ENCODE measurements at places on chromosomes 13 and 19.

GRCh38 chr13:44591316-44591715 lies 15.2 kb upstream of the TSC22D1 start:
- no peak for DNase-seq

DNA sequence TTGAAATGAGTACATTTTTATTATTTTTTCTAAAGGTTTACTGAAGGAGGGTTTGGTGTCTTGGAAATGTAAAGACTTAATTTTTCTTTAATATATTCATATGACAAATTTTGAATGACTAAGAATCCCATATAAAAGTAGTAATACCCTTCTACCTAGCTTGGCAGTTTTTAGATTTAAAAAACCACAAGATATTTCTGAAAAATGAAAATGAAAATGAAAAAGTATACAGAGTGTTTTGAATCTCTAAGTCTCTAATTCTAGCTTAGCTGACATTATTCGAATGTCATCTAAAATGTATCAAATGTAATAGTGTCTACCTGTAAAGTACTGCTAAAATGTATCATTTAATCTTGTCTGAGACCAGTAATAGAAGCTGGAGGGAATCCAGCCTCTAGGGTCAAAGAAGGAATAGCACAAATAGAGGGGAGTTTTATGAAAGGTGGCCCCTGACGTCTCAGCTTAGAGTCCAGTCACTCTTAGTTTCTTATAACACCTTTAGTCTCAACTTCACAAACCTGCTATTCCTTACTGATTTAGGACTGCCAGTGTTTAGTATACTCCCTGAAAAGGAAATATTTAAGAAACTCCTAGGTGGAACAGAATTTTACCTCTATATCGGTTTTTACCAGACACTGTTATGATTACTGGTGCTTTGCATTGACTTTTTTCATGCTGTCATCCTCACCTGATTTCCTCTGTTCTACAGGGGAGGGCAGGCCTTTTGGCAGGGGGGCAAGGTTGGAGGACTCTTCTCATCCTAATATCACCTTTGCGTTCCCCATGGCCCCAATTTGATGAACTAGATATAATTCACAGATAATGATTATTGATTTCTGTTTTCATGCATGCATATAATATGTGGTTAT lies 16.2 kb upstream of the MIR17HG start:
- DNase-seq: no peak

DNA sequence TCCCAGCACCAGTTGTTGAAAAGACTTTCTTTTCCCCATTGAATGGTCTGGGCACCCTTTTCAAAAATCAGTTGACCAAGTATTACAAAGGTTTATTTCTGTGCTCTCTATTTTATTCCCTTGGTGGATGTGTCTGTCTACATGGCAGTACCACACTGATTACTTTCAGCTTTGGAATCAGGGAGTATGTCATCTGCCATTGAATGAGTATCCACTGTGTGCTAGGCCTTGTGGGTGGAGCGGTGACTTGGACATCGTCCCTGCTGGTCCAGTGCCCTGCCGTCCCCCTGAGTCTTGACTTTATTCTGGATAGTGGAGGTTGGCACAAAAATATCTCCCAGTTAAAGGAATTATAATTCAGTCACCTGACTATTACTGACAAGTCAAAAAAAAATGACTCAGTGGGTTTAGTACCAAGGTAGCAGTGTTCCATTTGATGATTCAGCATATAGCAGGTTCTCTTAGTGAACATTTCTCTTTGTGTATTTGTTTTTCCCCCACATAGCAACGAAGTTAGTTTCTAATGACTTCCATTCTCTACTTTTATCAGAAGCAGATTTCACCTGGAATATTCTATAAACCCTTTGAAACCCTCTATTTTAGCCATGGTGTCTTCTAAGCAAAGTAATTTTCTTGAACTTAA lies 3.9 kb downstream of the UPF3A start:
- DNase-seq: no peak

DNA sequence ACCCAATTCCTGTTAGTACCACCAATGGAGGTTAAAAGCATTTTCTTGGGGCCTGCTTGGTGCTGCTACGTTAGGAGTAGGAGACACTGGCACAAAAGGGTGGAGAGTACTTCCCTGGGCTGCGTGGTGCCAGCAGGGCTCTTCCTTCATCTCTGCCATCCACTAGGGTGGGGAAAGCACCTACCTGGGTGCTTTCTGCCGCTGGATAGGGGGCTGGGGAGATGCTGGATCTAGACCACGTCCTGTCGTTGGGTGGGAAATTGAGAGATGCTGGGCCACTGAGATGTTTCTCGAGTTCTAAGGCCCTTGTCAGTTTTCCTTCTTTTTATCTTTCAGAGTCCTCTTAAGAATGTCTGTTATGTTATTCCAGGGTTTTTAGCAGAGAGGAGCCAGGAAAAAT lies 6.7 kb upstream of the FCGBP start:
- DNase-seq: no peak

DNA sequence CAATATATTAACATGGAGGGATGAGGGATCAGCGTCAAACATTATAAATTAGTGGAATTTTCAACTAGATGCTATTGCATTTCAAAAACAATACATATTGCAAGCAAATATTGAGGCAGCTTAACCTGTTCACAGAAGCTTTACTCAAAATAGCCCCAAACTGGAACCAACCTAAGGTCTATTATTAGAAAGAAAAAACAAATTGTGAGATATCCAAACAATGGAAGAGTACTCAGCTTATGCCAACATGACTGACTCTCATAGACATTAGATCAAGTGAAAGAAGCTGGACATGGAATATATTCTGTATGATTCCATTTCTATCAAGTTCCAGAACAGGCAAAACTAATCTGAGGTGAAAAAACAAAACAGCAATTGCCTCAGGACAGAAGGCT lies 27.6 kb upstream of the NEK3 start:
- DNase-seq: no peak

DNA sequence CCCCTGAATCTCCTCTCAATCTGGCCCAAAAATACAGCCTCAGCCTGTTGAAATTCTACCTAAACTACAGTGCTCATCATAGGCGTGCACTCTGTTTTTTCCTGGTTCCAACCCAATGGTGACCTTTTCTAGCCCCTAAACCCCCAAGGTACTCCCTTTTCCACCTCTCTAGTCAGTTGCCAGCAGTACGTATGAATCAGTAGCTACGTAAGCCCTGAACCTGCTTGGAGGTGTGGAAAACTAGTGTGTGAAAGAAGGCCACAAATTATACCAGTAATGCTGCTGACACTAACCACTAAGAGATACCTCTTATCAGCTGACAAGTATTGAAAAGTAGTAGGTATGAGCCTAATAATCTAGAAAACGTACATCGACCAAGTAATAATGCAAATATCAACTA lies 60.9 kb downstream of the FOXO1 start:
- no peak for DNase-seq

- no peak for DNase-seq
Measured at GRCh38 chr13:71118779-71119364, 748.1 kb downstream of the DACH1 start.

GRCh38 chr19:813219-814151 lies 8.3 kb downstream of the PLPPR3 start:
- DNase-seq: no peak

DNA sequence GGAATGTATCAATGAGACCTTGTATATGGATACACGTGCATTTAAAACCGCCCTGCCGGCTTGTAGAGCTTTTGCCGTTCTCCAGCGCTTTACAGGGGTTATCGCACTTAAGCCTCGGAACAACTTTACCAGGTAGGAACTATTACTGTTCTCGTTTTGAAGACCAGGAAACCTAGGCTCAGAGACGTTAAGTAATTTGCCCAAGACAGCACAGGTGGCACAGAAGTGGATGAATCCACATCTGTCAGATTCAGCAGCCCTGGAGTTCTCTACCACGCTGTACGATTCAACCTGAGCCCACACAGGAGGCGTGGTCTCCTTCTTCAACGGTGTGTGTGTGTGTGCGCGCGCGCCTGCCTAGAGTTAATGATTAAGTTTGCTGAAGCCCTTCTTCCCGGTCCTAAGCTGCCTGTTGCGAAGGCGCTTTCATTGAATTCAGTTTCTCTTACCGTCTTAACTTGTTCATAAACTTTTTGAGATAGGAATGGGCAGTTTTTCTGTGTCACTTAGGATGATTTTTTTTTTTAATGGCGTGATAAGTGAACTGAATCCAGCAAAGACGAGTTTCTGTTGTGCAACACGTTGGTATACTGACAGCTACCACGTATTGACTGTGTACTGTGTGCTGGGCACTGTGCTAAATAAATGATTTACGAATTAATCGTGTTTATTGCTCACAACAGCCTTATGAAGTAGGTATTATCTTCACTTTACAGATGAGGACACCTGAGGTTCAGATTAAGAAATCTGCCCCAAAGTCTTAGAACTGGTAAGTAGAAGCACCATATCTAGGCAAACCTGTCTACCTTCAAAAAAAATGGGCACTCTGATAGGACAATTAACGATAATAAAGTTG lies 67.4 kb downstream of the KCNRG start:
- DNase-seq: peak; percentile 37

DNA sequence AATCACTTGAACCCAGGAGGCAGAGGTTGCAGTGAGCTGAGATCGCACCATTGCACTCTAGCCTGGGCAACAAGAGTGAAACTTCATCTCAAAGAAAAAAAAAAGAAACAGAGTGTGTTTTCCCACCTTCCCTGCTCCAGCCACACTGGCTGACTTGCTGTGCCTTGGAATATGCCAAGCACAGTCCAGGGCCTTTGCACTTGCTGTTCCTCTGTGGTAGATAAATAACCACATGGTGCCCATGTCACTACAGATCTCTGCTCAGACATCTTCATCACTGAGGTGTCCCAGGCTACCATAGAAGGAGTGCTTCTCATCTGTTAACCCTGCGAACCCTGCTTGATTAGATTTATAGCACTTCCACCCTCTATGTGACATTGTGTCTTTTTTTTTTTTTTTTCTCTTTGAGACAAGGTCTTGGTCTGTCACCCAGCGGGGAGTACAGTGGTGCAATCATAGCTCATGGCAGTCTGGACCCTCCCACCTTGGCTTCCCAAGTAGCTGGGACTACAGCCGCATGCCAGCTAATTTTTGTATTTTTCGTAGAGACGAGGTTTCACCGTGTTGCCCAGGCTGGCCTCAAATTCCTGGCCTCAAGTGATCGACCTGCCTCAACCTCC lies 10.4 kb downstream of the SMARCA4 start:
- DNase-seq: no peak

DNA sequence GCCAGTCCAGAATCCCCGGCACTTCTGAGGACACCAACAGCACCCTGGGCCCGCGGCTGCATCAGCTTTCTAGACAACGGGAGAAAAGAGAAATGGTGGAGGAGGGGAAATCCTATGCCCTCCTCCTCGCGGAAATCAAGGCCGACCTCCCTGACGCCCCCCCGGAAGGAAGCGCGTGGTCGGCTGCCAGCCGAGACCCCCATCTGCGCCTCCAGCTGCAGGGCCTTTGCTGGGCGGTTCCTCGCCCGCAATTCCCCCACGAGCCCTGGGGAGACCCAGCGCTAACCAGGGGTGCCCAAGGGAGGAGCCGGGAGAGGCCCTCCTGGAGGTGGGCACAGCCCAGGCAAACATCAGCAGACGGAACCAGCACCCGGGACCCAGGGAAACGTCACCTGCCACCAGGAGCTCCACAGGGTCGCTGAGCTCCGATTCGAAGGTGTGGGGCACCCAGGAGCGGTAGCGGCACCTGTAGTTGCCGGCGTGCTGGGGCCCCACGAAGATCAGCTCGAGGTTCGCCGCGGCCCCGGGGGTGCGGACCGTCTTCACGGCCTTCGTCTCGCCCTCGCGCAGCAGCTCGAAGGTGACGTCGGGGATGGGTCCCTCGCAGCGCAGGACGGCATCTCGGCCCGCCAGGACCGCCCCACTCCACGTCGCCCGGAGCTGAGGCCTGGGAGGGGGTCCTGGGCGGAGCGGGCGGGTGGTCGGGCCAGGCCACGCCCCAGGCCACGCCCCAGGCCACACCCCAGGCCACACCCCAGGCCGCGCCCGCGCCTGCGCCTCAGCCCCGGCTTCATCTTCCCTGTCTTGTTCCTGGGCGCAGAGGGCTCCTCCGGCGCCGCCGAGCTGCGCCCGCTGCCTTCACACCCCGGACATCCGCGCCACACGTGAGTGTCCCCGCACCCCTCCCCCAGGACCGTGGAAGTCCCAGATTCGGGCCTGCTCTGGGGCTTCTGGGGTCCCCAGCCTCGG lies 6.0 kb downstream of the A1BG start:
- DNase-seq: peak; percentile 61

GRCh38 chr13:81916461-81916860 lies 1575.5 kb upstream of the SPRY2 start:
- DNase-seq: no peak

GRCh38 chr13:80297094-80297493 lies 43.8 kb downstream of the SPRY2 start:
- no peak for DNase-seq

GRCh38 chr13:78029901-78030300 lies 111.3 kb upstream of the EDNRB start:
- DNase-seq: no peak

GRCh38 chr19:48122421-48122820 lies 11.8 kb upstream of the PLA2G4C start:
- DNase-seq: no peak

- no peak for DNase-seq
Measured at GRCh38 chr13:45695198-45695730, 6.9 kb upstream of the CBY2 start.

GRCh38 chr13:50905256-50905655 lies 4.3 kb upstream of the RNASEH2B start:
- no peak for DNase-seq

DNA sequence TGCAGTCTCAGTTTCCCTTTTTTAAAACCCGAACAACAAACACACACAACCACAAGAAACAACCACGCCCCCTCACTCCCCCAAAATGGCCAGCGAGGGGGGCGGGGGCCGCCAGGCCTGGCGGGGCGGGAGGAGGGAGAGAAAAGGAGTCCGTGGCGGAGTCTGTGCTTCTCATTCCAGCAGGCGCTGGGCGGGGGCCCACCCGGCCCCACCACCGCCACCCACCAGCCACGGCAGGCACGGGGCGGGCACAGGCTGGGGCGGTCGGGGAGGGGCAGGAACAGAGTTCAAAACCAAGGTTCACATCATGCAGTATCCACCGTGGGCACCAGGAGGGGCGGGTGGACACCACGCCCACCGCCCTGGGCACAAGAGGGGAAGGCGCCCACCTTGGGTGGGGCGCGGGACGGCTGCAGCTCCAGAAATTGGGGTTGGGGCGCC lies 12.9 kb downstream of the DPF1 start:
- DNase-seq: no peak

GRCh38 chr13:80141123-80141849 lies 199.6 kb downstream of the SPRY2 start:
- DNase-seq: no peak

GRCh38 chr19:30362156-30362754 lies 9.9 kb upstream of the ZNF536 start:
- no peak for DNase-seq

DNA sequence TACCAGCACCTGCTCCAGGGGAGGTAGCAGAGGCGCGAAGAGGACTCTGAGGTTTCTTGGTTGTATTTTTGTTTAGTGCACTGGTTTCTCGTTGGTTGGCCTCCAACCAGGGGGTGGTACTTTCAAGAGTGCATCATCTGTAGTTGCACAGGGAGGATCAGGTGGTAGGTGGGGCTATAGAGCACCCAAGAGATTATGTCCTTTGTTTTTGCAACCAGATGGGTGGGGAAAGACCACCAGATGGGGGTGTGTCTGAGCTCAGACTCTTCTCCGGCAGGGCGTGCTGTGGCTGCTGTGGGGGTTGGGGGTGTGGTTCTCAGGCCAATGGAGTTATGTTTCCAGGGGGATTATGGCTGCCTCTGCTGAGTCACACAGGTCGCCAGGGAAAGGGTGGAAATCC lies 254.4 kb upstream of the KLF12 start:
- DNase-seq: no peak

- DNase-seq: no peak
Measured at GRCh38 chr19:45302416-45302815, 20.3 kb downstream of the CKM start.

Measured in activated CD8-positive, alpha-beta memory T cell treated with anti-CD3 and anti-CD28 coated beads for 48 hours (primary cell).